ENCODE measurements at places on chromosomes 11 and 22. TPM values are rescaled to one million over a fixed set of nuclear protein-coding genes. Genes with fewer than 3 reads are reported as not detected.

TNNI2 gene
- total RNA-seq, result not detected

BEST1 gene
- total RNA-seq, result 7.7 TPM

DENND5A gene
- 235 TPM for total RNA-seq

CARNS1 gene
- total RNA-seq, result under 0.01 TPM

DDTL gene
- total RNA-seq, result 2.1 TPM

TMEM191C gene
- total RNA-seq, result 2.6 TPM

SMDT1 gene
- total RNA-seq, result 4.9 TPM

NTM gene
- total RNA-seq, result 9.2 TPM

OR5B21 gene
- total RNA-seq, result not detected

BCO2 gene
- total RNA-seq, result 1.0 TPM

GANAB gene
- 167 TPM for total RNA-seq

HIPK3 gene
- total RNA-seq, result 119 TPM

ISX gene
- not detected for total RNA-seq

DNA sequence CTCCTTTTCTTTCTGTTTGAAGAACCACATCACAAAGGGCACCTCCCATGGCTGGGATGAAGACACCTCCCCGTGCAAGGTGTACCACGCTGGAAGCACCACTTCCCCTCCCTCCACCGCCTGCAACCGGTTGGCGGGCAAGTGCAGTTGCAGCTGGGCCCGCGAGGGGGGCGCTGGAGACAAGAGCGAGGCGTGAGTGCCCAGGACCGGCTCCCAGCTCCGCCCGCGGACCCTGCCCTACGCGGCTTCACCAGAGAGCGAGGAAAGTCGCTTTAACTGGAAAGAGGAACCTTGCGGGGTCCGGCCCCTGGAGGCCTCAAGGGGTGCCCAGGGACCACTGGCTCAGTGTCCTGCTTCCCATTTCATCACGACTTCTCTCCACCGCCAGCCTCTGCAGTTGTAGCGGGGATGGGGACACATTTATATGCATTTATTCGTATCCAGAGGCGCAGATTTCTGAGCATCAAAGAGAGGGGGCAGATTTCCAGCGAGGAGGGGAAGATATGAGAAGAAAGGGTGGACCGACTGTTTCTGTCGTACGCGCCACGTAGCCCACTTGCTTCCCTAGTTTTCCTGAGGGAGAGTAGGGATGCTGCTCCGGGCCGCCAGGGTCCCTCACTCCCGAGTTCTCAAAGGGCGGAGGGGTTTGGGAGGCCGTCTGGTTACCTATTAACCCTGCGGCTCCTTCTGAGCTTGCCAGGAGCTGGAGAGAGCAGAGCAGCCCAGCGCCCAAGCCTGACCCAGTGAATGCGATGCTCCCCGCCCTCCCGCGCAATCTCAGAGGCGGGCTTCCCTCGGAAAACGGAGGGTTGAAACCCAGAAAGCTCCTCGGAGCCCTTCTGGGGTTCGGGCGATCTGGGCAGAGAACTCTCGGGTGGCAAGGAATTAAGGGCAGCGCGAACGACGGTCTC, 3.5 kb downstream of the ESAM start:
- peak; percentile 55 for DNase-seq
- H3K36me3 ChIP-seq, result no peaks in the 10 kb centered on the region
- peak overlapping the region; percentile 2 for H3K27ac ChIP-seq
- H3K27me3 ChIP-seq, result peaks cover 6% of the 10 kb centered on the region
- peak overlapping the region; percentile 52 for H3K4me3 ChIP-seq

- H3K27ac ChIP-seq, result no peak overlapping the region
- H3K36me3 ChIP-seq, result no peaks in the 10 kb centered on the region
- DNase-seq, result no peak
- no peaks in the 10 kb centered on the region for H3K4me1 ChIP-seq
- H3K4me3 ChIP-seq, result no peak overlapping the region
These were observed 9.0 kb upstream of the REXO2 start for GRCh38 chr11:114430290-114430689.

DNA sequence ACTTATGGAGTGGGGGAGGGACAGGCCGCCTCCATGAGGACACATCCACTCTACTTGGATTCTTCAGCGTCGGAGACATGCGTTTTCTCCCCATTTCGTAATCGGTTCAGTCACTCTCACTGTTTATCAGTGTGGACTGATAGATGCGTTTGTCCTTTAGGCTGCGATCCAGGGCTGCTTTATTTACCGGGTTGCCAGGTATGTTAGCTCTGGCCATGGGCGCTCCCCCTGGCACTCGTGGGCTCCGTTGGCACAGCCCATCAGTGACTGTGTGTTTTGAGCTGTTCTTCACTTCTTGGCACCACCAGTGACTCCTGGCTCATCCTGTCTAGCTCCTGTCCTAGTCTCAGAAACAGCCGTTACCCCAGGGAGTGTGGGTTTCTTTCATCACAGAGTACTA, 1203.3 kb downstream of the BRD1 start:
- no peak overlapping the region for H3K4me3 ChIP-seq
- no peaks in the 10 kb centered on the region for H3K4me1 ChIP-seq
- no peak for DNase-seq
- no peaks in the 10 kb centered on the region for H3K36me3 ChIP-seq
- H3K27ac ChIP-seq, result no peak overlapping the region
- no peaks in the 10 kb centered on the region for H3K27me3 ChIP-seq

GRCh38 chr11:10322830-10323792, 18.2 kb downstream of the ADM start:
- peaks cover 46% of the 10 kb centered on the region for H3K4me1 ChIP-seq
- H3K27me3 ChIP-seq, result no peaks in the 10 kb centered on the region
- peak; percentile 94 for DNase-seq
- H3K4me3 ChIP-seq, result no peak overlapping the region
- peak overlapping the region; percentile 73 for H3K27ac ChIP-seq

GRCh38 chr11:121099364-121099763, 1.7 kb upstream of the TECTA start:
- no peak overlapping the region for H3K4me3 ChIP-seq
- H3K4me1 ChIP-seq, result no peaks in the 10 kb centered on the region
- H3K36me3 ChIP-seq, result no peaks in the 10 kb centered on the region

DNA sequence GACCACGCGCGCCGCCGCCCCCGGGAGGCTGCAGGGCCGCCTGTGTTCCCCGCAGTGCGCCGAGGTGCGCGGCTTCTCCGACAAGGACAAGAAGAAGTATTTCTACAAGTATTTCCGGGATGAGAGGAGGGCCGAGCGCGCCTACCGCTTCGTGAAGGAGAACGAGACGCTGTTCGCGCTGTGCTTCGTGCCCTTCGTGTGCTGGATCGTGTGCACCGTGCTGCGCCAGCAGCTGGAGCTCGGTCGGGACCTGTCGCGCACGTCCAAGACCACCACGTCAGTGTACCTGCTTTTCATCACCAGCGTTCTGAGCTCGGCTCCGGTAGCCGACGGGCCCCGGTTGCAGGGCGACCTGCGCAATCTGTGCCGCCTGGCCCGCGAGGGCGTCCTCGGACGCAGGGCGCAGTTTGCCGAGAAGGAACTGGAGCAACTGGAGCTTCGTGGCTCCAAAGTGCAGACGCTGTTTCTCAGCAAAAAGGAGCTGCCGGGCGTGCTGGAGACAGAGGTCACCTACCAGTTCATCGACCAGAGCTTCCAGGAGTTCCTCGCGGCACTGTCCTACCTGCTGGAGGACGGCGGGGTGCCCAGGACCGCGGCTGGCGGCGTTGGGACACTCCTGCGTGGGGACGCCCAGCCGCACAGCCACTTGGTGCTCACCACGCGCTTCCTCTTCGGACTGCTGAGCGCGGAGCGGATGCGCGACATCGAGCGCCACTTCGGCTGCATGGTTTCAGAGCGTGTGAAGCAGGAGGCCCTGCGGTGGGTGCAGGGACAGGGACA, 2.7 kb downstream of the NLRP6 start:
- H3K27ac ChIP-seq, result no peak overlapping the region
- peaks cover 60% of the 10 kb centered on the region for H3K27me3 ChIP-seq
- H3K4me1 ChIP-seq, result no peaks in the 10 kb centered on the region
- no peak overlapping the region for H3K4me3 ChIP-seq
- DNase-seq, result no peak
- no peaks in the 10 kb centered on the region for H3K36me3 ChIP-seq

GRCh38 chr22:36228944-36229343, 10.4 kb downstream of the APOL2 start:
- no peak for DNase-seq
- peaks cover 10% of the 10 kb centered on the region for H3K36me3 ChIP-seq
- no peak overlapping the region for H3K27ac ChIP-seq
- H3K4me3 ChIP-seq, result no peak overlapping the region
- H3K27me3 ChIP-seq, result no peaks in the 10 kb centered on the region
- no peaks in the 10 kb centered on the region for H3K4me1 ChIP-seq

GRCh38 chr22:46652081-46652846, 32.1 kb downstream of the GRAMD4 start:
- peak; percentile 22 for DNase-seq
- H3K36me3 ChIP-seq, result no peaks in the 10 kb centered on the region
- no peak overlapping the region for H3K4me3 ChIP-seq
- H3K27me3 ChIP-seq, result no peaks in the 10 kb centered on the region
- no peak overlapping the region for H3K27ac ChIP-seq
- H3K4me1 ChIP-seq, result peaks cover 5% of the 10 kb centered on the region

DNA sequence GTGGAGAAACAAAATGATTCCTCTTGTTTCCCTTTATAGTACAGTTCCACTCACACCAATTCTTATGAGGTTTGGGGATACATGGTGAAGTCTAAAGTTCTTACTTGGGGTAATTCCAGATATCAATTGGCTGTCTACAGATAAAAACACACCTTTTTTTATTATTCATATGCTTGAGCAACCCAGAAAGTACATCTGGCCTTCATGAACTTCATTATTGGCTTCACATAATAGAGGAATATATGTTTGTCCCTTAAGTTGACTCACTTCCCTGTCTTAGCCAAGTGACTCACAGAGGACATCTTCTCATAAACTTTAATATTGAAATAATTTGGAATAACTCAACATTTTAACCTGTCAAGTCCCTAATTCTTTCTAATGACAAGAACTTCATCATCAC, 36.3 kb upstream of the SOX6 start:
- H3K4me1 ChIP-seq, result no peaks in the 10 kb centered on the region
- no peaks in the 10 kb centered on the region for H3K36me3 ChIP-seq
- no peak overlapping the region for H3K27ac ChIP-seq
- no peak for DNase-seq
- H3K4me3 ChIP-seq, result no peak overlapping the region
- H3K27me3 ChIP-seq, result no peaks in the 10 kb centered on the region

DNA sequence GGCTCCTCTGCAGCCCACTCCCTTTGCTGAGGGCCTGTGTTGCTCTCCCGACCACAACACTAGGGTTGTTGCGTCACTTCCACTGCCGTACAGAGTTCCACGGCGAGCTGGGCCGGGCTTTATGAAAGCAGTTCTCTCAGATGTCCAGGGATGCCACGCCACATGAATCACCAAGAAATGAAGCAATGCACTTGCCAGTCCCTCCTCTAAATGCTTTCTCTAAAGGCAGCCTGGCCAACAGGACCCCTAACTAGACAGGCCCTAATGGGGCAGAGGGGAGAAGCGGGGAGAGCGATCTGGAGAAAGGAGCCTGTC, 188.7 kb downstream of the CTTN start:
- no peaks in the 10 kb centered on the region for H3K4me1 ChIP-seq
- no peak overlapping the region for H3K27ac ChIP-seq
- H3K4me3 ChIP-seq, result no peak overlapping the region
- no peaks in the 10 kb centered on the region for H3K36me3 ChIP-seq

GRCh38 chr22:19818324-19819207, 36.1 kb downstream of the GNB1L start:
- no peaks in the 10 kb centered on the region for H3K4me1 ChIP-seq
- no peaks in the 10 kb centered on the region for H3K27me3 ChIP-seq
- H3K4me3 ChIP-seq, result no peak overlapping the region
- DNase-seq, result no peak

- peaks cover 13% of the 10 kb centered on the region for H3K4me1 ChIP-seq
- H3K27ac ChIP-seq, result peak overlapping the region; percentile 95
- H3K27me3 ChIP-seq, result no peaks in the 10 kb centered on the region
These were observed 2.7 kb downstream of the CCND1 start for GRCh38 chr11:69643646-69644045.

GRCh38 chr11:82234256-82234655, 499.4 kb downstream of the FAM181B start:
- no peak for DNase-seq
- H3K4me3 ChIP-seq, result no peak overlapping the region
- H3K27me3 ChIP-seq, result no peaks in the 10 kb centered on the region
- no peak overlapping the region for H3K27ac ChIP-seq
- H3K4me1 ChIP-seq, result no peaks in the 10 kb centered on the region

DNA sequence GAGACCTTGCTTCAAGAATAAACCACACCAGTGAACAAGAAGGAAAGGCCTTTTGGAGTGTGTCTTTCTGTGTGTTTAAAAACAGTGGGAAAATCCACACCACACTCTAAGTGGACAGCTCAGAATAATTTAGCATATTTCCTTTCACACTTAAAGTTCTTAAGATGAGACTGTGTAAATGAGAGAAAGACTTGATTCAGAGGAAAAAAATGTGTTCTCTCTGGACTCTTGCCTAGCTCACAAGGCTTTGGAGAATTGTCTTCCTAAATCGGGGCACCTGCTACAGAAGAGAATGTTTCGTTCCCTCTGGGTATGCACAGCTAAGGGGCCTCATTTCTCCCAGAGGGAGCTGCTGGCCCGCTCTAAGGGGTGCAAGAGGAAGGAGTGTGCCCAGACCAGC, 28.4 kb upstream of the CRTAM start:
- H3K36me3 ChIP-seq, result peaks cover 2% of the 10 kb centered on the region
- DNase-seq, result no peak
- H3K27me3 ChIP-seq, result no peaks in the 10 kb centered on the region

DNA sequence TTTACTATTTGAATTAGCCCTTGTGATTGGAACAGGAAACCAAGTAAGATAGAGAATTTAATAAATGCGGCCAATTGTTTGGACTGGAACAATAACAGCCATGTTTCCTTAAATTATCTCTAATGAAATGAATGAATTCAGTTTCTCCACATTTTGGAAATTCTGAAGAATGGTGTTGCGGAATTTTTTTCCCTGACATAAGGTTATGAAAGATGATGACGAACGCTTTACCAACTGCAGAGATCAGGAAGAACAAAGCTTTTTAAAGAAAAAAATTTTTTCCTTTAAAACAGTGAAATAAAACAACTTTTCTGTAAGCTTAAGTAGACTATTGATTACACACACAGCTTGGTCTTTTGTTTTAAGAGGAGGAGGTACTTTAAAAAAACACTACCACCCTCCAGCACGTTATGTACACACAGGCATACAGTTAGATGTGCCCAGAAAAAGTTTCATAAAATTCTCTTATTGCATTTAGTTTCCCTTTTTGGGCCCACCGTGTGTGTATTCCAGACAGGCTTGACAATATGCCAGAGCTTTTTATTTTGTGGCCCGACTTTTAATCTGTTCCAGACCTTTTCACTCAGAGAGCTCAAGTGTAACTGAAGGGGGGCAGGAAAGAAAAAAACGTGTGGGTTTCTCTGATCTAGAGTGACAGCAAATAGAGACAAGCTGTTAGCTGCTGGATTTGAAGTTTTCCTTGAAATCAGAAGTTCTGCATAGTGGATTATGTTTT, 77.3 kb downstream of the YAP1 start:
- H3K4me3 ChIP-seq, result peak overlapping the region; percentile 14
- H3K36me3 ChIP-seq, result no peaks in the 10 kb centered on the region
- no peak for DNase-seq
